Stimulated activated CD8-positive, alpha-beta memory T cell treated with anti-CD3 and anti-CD28 coated beads, Interleukin-2, amount 100 ng/mL, for 1 hour (primary cell): ENCODE measurements at places on chromosomes 6 and 20.

- no peak for DNase-seq
Observed at GRCh38 chr6:106182455-106182854, 96.3 kb downstream of the PRDM1 start.

DNA sequence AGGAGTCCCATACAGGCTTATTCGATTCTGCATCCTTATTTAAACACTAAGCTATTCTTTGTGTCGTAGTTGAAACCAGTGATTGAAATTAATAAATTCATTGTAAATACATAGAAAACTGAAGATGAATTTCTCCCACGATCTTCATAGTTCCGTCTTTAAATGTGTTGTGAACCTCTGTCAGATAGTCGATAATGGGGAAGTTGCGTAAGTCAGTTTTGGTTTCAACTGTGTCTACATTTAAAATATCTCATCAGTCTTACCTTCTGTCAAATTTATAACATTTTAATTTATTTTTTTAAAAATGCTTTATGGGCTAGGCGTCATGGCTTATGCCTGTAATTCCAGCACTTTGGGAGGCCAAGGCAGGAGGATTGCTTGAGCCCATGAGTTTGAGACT is 12.7 kb downstream of the STX11 start:
- DNase-seq, result no peak

GRCh38 chr6:114649298-114649697 is 306.5 kb upstream of the HS3ST5 start:
- no peak for DNase-seq

DNA sequence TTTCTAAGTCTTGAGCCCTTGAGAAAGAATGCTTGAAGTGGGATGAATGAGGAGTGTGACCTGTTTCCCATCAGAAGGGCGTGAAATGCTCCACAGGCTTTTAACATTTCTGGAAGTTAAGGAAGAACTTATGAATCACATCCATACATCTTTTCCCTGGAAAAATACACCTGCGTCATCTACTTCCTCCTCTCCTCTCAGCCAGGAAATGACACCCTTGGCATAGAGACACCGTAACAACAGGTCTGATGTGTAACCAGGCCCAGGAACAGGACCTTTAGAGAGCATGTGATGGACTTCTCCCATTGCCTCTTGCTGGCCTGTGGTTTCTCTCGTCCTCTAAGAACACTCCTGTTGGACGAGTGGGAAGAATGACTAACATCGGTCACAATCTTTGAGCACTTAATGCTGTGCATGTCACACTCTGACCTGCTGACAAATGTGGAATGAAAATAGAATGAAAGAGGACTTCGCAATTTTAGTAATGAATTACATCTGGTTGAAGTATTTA is 28.5 kb upstream of the CITED2 start:
- DNase-seq, result no peak

GRCh38 chr6:87357479-87358196 is 13.0 kb downstream of the C6orf163 start:
- DNase-seq, result no peak

DNA sequence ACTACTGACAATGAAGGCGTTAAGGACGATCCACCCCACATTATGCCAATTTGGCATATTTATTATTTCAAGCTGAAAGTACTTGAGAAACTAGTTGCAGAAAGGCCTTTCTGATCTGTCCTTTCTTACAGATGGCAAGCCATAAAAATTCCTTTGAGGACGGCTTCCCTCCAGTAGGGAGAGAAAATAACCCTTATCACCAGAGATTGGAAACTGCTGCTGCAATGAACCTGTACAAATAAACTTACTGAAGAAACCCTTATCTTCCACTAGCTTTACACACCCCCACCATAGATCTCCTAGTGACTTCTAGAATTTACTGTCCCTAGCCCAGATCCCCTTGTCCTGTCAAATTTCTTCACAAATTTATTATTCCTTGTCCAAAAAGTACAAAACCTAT is 105.2 kb downstream of the MAP7 start:
- no peak for DNase-seq
